ENCODE measurements at places on chromosomes 1 and 21.

DNA sequence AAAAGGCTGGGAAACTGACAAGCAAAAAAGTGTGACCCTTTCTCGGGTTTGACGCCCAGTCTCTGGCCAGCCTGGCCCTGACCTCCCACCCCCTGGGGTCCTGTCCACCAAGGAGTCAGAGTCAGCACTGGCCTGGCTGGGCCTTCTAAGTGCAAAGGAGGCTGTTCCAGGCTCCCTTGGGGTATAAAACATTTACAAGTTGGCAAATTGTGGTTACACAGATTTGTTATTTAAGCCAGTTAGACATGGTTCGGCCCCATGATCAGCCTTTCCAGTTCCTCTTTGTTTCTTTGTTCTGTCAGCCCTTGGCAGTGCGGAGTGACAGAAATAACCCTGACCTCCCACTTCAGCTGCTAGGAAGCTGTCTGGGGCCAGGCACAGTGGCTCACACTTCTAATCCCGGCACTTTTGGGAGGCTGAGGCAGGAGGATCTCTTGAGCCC lies 161.6 kb upstream of the RAB4A start:
- DNase-seq: peak; percentile 27

DNA sequence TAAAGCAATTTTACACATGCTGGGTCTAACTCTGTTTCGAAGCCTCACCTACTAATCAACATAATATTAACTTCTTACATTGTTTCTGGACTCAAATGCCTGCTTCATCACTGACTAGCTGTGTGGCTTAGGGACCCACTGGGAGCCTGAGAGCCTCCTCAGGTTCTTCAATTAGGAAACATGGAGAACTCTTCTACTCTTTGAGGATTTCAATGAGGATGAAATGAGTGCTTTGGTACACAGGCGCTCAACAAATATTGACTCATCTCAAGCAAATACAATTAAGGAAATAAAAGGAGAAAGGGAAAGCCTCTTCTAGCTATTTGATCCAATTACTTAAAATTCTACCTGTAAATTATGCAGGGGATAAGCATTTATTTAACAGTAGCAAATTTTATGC lies 84.4 kb upstream of the JAK1 start:
- DNase-seq: no peak

DNA sequence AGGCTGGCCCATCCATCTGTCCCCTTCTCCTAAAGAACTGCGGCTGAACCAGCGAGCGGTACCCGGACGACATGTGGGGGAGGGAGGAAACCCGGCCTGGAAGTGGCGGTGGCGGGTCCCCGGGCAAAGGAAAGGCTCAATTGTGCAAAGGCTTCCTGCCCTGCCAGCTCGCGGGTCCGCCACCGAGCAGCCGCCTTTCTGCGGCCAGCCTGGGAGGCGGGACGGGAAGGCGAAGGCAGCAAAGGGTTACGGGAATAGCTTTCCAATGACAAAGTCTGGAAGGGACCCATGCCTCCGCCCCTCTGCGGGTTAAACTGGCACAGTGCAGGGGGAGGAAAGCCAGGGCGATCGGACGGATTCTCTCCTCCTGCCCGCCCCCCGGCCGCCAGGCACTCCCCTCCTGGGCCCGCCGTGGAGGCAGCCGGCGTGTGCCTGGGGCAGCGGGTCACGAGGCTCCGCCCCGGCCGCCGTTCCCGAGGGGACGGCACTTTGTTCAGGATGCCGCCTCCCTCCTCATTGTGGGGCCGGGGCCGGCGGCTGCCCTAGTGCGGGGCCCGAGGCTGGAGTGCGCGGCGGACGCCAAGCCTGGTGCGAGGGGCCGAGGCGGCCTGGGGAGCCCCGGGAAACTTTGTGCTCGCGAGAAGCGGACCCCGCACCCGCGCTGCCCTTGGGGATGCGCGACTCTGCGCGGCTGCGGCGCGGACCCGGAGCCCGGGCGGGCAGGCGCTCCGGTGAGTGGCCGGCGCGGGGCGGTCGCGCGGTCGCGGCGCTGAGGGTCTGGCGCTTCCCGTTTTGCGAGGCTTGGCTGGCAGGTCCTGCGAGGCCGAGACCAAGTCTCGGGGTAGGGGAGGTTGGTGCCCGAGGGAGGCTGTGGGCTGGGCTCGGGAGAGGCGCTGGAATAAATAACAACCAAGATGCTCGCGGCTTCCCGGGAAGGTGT lies at the start of gene NAV1:
TSS of gene NAV1 (plus strand) at position 516 of the 940 bp plus-strand sequence. CDS start 83,758 bp downstream, outside the sequence.
- DNase-seq: peak; percentile 79

GRCh38 chr1:162708286-162708685 lies 76.0 kb downstream of the DDR2 start:
- no peak for DNase-seq

- peak; percentile 24 for DNase-seq
These were observed 117.0 kb downstream of the CD247 start for GRCh38 chr1:167401260-167401873.

GRCh38 chr21:28779914-28780313 lies 212.8 kb downstream of the LTN1 start:
- no peak for DNase-seq

- DNase-seq: no peak
These were observed 19.8 kb upstream of the C1orf21 start for GRCh38 chr1:184366997-184367396.

DNA sequence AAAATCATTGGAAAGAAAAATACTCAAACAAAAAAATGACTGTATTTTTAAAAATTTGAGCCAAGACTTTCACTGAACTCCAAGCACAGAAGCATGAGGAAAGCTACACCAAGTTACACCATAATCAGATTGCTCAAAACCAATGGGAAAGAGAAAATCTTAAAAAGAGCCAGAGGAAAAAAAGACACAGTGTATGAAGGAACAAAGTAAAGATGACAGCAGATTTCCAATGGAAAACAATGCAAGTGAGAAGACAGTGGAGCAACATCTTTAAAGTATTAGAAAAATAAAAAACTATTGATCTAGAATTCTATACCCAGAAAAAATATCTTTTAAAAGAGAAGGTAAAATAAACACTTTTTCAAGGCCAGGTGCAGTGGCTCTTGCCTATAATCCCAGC lies 147.8 kb upstream of the ZBTB40 start:
- DNase-seq: no peak

DNA sequence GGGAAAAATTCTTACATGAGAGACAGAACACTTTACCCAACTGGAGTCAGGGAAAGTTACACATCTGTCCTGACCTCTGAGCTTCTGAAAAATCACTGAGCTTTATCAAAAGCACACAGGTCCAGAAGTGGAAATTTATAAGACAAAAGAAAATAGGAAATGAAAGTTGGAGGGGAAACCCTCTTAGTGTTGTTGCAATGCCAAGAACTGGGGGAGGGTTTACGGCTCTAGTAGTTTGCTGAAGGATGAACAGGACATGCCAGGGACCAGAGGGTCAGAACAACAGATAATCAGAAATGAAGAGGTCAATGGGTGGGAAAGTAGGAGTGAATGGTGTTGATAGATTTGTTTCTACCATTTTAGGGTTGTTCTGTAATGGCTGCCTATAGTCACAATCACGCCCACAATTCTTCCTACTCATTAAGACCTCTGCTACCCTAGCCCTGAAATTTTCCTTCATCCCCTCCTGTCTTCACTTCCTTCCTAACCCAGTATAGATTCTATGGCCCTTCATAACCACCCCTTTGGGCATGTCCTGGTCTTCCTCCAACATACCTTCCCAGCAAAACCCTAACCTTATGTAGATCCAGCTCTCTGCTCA lies 30.3 kb upstream of the FMOD start:
- no peak for DNase-seq

- DNase-seq: no peak
These were observed 59.8 kb downstream of the ADCY10 start for GRCh38 chr1:167854184-167854583.

GRCh38 chr1:230760360-230760827 lies 13.2 kb downstream of the CAPN9 start:
- DNase-seq: no peak

DNA sequence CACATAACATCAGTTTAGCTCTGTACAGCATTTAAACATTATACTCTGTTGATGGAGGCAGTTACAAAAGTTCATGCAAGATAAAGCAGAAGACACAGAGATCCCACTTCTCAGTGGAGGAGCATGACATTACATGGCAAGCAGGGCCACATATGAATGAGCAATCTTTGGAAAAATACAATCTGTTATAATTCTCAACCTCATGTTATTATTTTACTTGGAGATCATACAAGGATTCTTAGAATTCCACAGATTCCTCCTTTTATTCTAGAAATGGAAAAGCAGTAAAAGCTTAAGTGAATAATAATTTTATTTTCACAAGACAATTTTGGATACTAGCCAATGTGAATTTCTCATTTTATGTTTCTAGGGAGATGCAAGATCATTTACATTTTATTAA lies 66.6 kb downstream of the IFI44 start:
- no peak for DNase-seq

DNA sequence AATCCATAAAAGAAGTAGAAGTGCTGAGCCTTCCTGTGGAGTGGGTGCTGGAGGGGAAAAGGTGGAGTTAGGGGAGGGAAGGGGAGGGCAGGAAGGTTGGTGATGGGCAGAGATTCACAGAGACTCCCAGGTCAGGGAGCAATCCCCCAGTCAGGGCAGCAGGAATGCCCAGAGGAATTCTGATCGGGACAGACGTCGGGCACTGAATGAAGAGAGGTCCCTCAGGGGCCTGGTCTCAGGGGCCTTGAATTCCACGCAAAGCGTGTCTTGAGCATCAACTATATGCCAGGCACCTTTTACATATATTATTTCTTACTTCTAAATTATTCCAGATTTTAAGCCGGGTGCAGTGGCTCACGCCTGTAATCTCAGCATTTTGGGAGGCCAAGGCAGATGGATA lies 7.2 kb upstream of the PADI1 start:
- no peak for DNase-seq

GRCh38 chr1:61753998-61754508 lies 11.8 kb downstream of the PATJ start:
- no peak for DNase-seq

DNA sequence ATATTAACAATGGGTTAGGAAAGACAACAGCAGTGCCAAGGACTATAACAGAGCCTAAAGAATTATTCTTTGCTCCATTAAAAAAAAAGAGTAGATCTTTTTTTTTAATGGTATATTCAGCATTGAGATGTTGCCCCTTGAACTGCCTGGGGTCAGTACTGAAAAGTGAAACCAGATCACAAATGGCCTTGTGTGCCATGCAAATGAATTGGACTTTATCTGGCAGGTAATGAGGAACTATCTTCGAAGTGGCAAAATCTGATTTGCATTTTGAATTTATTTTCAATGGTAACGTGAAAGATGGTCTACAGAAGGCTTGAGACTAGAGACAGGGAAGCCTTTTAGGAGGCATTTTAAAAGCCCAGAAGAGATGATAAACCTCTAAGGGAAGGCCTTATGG lies 21.4 kb upstream of the PKN2 start:
- DNase-seq: no peak

- no peak for DNase-seq
These were observed 37.3 kb upstream of the RUNX1 start for GRCh38 chr21:35086357-35086756.

DNA sequence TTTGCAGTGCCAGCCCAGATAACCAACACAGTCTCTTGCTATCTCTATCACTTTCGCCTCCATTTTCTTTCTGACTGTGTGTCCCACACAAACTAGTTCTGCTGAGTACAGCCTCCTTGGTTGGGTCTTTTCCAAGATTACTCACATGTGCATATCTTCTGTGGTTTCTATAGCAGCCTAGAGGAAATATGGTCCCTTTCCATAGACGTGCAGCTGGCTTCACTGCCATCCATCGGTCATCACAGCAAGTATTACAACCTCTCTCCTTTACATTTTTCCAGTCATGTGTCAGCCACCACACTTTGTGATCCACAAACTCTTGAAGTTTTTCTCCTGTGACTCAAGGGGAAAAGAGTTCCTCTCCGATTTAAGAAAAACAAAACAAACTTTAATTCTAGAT lies 893.4 kb upstream of the ADGRL4 start:
- no peak for DNase-seq

DNA sequence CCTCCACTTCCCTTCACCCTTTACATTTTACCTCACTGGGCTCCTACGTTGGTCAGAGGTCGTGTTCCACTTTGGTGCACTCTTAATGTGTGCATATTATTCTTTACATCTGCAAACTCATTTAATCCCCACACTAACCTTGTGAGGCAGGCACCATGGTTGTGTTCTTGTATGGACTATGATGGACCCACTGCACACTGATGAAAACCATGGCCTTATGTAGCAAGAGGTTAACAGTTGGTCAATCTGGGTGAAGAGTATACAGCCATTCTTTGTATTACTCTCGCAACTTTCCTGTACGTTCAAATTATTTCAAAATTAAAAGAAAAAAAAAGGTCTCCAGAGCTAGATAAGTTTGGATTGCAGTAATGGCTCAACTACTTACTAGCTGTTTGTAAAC lies 78.5 kb downstream of the RUNX1 start:
- DNase-seq: no peak

DNA sequence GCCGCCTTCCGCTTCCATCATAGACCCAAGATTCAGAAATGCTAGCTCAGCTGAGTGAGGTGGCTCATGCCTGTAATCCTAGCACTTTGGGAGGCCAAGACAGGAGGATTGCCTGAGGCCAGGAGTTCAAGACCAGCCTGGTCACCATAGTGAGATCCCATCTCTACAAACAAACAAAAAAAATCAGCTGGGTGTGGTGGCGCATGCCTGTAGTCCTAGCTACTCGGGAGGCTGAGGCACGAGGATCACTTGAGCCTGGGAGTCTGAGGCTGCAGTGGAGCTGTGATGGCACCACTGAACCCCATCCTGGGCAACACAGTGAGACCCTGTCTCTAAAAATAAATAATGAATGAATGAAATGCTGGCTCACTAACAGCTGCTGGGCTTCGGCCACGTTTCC lies 39.7 kb downstream of the TOMM20 start:
- no peak for DNase-seq

DNA sequence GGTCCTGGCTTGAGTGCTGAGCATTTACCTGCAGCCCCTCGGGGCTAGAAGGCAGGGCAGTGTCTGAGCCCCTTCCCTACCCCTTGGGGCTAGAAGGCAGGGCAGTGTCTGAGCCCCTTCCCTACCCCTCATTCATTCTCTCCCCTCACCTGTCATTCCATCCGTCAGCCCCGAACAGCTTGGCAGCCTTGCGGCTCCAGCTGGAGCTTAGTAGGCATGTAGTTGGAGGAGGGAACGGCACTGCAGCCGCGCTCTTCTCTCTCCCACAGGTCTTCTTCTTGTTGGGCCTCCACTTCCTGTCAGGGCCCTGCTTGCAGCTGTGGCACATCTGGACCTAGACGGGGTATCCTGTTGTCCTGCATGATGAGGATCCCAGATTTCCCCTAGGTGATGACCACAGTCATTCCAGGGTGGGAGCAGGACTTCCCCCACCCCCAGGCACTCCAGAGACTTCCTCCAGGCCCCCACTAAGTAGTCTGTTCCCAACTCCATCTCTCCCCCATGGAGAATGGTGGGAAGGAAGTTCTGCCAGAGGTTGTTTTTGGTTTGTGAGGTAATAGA lies 22.2 kb downstream of the MAPKAPK2 start:
- peak; percentile 13 for DNase-seq
